ENCODE measurements at places on chromosomes 7 and 10. TPM values are rescaled to one million over a fixed set of nuclear protein-coding genes. Genes with fewer than 3 reads are reported as not detected.

DNA sequence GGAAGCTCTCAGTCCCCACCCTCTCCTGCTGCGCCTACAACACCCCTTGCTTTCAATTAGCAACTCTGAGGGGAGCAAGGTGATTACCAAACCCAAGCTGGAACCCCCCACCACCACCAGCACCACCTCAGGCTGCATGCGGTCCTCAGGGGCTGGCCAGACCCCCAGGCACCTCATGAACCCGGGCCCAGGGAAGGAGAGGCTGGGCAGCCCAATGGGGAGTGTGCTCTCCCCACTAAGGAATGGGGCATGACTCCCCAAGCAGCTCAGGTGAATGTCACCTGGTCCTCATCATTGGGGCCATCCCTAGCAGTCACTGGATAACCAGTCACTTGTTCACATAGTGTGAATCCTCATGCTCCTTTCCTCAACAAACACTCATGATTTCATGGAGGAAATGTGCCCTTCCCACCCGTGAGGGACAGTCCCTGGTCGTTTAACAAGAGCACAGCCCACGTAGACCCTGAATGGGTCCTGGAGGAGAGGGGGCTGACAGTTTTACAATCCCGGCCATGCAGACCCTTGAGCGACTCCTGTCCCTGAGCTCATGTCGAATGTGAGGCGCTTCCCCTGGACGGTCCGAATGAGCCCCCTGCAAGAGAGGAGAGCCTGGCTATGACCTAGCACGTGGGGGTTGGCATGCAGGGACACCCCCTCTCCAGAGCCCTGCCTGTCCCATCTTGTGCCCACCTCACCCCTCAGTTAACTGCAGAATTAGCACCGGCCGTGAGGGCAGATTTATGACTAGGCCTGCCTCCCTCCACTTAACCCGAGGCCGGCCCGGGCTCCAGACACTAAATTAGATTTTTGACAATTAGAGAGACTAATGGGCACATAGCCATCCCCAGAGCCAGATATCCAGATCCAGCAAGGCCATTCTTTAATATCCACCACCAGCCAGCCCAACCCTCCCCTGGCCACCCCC lies 29.1 kb downstream of the POLL start:
- no peak for DNase-seq
- H3K4me1 ChIP-seq: no peaks in the 10 kb centered on the region
- no peaks in the 10 kb centered on the region for H3K36me3 ChIP-seq
- H3K4me3 ChIP-seq: no peak overlapping the region

DNA sequence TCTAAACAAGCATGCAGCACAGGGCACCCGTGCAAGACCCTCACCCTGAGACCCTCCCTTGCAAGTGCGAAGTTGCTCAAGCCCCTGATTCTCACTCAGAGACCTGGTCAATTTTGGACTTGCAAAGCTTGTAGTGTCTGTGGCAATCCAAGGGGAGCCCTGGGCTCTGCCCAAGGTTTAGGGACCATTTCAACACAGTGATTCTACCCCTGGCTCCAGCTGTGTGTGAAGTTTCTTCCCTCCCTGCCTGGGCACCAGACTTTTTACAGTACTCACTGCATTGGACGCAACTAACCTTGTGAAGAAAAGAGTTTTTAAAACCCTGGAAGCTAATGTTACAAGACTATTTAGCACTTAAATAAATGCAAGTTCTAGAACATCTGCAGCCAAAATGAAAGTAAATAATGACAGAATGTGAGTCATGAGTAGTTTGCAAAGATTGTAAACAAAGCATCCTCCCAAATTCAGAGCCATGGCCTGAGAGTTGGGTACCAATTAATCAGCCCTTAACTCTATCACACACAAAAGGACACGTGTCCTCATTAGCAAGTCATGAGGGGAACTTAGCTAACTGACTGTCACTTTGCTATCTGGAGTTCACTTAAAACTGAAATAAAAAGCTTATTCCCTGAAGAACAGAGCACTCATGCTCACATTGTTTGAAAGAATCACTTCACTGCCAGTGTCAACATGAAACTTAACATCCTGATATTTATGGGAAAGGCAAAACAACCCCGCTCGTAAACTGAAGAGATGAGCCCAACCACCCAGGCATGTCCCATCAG lies 48.1 kb downstream of the RGS10 start:
- peak overlapping the region; percentile 1 for H3K27ac ChIP-seq
- peak; percentile 71 for DNase-seq
- peaks cover 11% of the 10 kb centered on the region for H3K4me1 ChIP-seq
- H3K27me3 ChIP-seq: no peaks in the 10 kb centered on the region
- no peak overlapping the region for H3K4me3 ChIP-seq

The SEMA3D gene
- polyA plus RNA-seq: 4.1 TPM

DNA sequence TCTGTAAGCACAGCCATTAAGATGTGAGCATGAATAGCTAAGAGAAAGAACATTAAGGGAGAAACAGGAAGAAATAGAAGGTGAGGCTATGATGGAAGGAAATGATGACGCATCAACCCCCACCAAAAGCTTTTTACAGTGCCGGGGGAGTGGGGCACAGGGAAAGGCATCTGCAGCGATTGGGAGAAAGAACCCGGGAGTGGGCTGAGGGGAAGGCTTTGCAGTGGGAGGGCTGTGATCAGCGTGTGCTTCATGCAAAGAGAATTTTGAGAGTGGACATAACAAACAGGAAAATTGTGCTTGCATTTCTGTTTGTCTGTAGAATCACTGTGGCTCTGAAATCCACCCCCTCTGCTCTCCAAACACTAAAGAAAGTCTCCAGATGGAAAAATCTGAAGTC lies 250.8 kb downstream of the KCNMA1 start:
- H3K36me3 ChIP-seq: no peaks in the 10 kb centered on the region
- H3K4me1 ChIP-seq: peaks cover 26% of the 10 kb centered on the region
- peak overlapping the region; percentile 42 for H3K27ac ChIP-seq
- H3K27me3 ChIP-seq: no peaks in the 10 kb centered on the region
- no peak overlapping the region for H3K4me3 ChIP-seq

GRCh38 chr10:5805260-5805659 lies 8.0 kb downstream of the GDI2 start:
- no peak for DNase-seq
- no peaks in the 10 kb centered on the region for H3K36me3 ChIP-seq
- H3K4me3 ChIP-seq: no peak overlapping the region
- no peak overlapping the region for H3K27ac ChIP-seq
- H3K27me3 ChIP-seq: no peaks in the 10 kb centered on the region
- H3K4me1 ChIP-seq: no peaks in the 10 kb centered on the region

- H3K27ac ChIP-seq: no peak overlapping the region
- no peak for DNase-seq
- H3K4me3 ChIP-seq: no peak overlapping the region
- H3K27me3 ChIP-seq: no peaks in the 10 kb centered on the region
Measured at GRCh38 chr7:23294549-23295400, 4.4 kb upstream of the MALSU1 start.

The KCP gene
- not detected for polyA plus RNA-seq

GRCh38 chr7:156309016-156309620 lies 331.5 kb upstream of the RNF32 start:
- no peak overlapping the region for H3K27ac ChIP-seq
- H3K4me1 ChIP-seq: no peaks in the 10 kb centered on the region
- no peak overlapping the region for H3K4me3 ChIP-seq
- no peaks in the 10 kb centered on the region for H3K36me3 ChIP-seq
- H3K27me3 ChIP-seq: no peaks in the 10 kb centered on the region
- no peak for DNase-seq

- peak overlapping the region; percentile 62 for H3K4me3 ChIP-seq
- DNase-seq: peak; percentile 50
- H3K4me1 ChIP-seq: no peaks in the 10 kb centered on the region
- peak overlapping the region; percentile 6 for H3K27ac ChIP-seq
- H3K36me3 ChIP-seq: no peaks in the 10 kb centered on the region
- no peaks in the 10 kb centered on the region for H3K27me3 ChIP-seq
Measured at GRCh38 chr10:5692461-5693358, 8.1 kb downstream of the TASOR2 start.

The SUN3 gene
- polyA plus RNA-seq: not detected

DNA sequence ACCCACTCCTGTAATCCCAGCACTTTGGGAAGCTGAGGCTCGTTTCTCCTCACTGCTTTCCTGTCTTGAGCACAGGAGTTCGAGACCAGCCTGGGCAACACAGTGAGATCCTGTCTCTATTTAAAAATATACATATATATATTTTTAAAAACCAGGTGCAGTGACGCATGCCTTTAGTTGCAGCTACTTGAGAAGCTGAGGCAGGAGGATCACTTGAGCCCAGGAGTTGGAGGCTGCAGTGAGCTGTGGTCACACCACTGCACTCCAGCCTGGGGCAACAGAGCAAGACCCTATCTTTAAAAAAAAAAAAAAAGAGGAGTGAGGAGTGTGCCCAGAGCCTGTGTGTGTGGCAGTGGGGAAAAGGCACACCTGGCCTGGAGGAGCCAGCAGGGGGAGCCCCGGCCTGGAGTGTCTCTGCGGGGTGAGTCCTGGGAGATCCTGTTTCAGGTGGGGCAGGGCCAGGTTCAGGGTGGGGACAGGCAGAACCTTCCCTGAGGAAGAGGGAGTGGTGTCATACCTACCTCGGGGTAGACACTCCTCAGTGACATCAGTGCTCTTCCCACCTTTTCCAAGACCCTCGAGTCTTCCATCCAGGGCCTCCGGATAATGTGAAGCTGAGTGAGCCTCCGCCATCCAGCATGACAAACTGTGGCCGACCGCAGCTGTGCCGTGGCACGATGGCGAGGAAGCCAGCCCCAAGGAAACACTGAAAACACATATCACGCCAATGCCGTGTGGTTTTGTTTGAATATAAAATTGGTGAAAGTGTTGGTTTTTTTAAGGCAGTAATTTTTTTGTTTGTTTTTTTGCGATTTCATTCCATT lies 9.0 kb upstream of the ARPC1B start:
- no peak for DNase-seq
- H3K27ac ChIP-seq: no peak overlapping the region
- H3K4me3 ChIP-seq: no peak overlapping the region
- no peaks in the 10 kb centered on the region for H3K27me3 ChIP-seq
- H3K36me3 ChIP-seq: peaks cover 20% of the 10 kb centered on the region
- H3K4me1 ChIP-seq: no peaks in the 10 kb centered on the region

The IGFBP3 gene
- polyA plus RNA-seq: 80.7 TPM
